Peyer's patch (tissue), 4 donors: ENCODE measurements at places on chromosomes 13 and 19. TPM values are rescaled to one million over a fixed set of nuclear protein-coding genes. Genes with fewer than 3 reads are reported as not detected.

Gene LGALS4
- 4,170 TPM for total RNA-seq

Gene MEIS3
- total RNA-seq: 9.5 TPM

Gene C19orf85
- not detected for total RNA-seq

Gene LCP1
- 11.1 TPM for total RNA-seq
